Prostate gland (tissue), 2 donors: ENCODE measurements at places on chromosomes 2 and 18. TPM values are rescaled to one million over a fixed set of nuclear protein-coding genes. Genes with fewer than 3 reads are reported as not detected.

- peak; percentile 74 for DNase-seq
These were observed 71.1 kb upstream of the TFCP2L1 start for GRCh38 chr2:121356058-121356640.

TCF23 gene
- total RNA-seq: not detected

CFC1 gene
- 6.6 TPM for total RNA-seq

- DNase-seq: no peak
These were observed 127.3 kb upstream of the TACR1 start for GRCh38 chr2:75326645-75327044.

DNA sequence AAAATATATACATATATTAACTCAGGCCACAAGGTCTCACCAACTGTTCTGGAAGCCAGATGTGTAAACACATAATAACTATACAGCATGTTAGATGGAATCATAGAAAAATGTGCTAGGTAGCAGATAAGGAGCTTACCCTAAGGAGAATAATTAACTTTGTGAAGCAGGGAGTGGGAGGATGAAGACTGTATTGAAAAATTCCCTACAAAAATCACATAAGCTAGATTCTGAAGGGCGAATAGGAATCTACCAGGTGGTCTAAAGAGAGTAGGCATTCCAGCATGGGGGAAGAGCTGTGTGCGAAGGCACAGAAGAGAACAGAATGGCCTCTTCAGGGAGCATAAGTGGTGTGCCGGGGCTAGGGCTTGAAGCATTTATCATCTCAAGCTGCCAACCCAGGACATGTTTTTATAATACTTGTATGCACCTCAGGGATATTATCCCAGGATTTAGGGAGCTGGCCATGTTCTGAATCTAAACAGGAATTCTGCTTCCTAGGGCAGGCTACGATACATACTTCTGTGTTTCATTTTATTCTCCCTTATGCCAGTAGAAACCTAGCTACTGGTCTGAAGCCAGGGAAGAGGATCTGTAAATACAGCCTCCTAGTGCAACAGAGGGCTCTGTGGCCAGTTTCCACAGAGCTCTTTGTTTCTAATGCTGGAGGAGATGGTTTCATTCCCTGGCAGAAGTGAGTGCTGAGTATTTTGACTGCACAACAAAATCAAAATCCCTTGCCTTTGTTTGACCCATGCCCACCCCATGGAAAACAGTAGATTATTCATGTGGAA lies 56.7 kb downstream of the NEMP2 start:
- DNase-seq: peak; percentile 39

OSR1 gene
- total RNA-seq: 47.9 TPM

DNA sequence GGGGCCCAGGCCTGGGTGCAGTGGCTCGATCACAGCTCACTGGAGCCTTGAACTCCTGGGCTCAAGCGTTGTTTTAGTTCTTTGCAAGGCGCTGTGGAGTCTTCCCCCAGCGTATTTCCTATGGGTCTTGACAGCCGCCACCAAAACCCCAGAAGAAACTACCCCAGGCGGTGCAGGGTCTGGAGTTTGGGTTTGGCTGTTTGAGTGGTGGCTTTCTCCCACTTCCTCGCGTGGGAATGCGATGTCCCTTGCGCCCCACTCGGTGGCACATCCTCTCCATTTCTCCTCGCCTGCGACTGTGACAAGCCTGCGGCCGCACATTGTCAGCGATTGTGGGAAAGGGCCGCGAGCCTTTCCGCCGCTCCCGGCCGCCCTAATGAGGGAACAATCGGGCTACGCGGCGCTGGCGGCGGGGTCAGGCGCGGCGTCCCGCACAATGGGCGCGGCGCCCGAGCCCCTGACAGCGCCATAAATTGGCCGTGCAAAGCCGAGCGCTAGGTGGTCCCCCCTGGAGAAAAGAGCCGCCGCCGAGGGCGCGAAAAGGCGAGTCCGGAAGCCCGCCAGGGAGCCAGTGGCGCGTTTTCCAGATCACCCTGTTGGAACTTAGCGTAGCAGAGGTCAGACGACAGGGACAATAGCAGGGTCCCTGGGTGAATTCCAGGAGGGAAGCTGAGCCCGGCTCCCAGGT lies 194.9 kb upstream of the POU3F3 start:
- no peak for DNase-seq

MDH1 gene
- total RNA-seq: 120 TPM

UGT1A7 gene
- not detected for total RNA-seq

POTEC gene
- total RNA-seq: not detected

DNA sequence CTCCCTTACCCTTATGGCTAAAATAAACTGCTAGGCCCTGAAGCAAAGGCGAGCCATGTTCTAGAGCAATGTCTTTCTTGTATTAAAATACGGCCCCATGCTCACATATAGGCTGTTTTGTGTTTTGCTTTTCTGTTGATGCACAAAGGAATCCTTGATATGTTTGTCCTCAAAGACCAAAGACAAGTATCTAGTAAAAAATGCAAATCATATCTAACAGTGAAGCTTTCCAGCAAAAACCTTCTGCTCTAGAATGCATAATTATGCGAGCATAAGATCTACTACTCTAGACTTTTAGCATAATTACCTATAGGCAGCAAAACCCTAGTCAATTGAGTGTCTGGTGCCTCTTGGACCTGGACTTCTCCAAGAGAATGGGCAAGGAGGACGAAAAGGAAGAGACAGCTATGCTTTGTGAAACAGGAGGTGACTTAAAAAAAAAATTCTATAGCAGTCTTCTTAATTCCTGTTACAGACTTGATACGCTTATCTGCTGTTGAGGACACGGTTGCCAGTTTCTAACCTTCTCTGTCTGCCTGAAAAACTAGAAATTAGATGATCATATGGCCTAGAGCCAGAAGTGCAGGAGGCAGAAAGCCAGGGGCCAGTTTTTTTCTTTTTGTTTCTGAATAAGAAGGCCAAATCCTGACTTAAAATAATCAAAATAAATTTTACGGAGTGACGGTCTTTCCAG lies 1.5 kb upstream of the AMMECR1L start:
- DNase-seq: no peak

GRCh38 chr2:233233618-233234230 lies 17.7 kb upstream of the ATG16L1 start:
- no peak for DNase-seq

DNA sequence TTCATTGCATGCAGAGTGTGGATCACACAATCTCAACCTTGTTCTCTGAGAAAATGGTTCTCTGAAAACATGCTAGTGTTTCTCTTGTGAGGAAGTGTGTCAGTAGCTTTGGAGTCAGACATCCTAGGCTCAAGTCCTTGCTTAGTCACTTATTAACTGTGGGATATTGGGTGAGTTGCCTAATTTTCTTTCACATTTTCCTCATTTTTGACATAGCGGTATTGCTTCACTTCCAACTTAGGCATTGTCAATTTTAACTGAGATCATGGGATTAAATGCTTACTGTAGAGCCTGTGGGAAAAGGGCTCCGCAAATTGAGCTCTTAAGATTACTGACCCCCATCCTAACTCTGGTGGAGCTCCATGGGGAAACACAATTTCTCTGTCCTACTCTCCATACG lies 622.2 kb downstream of the CNTNAP5 start:
- no peak for DNase-seq

GRCh38 chr2:20702563-20702962 lies 35.6 kb downstream of the GDF7 start:
- DNase-seq: no peak
